ENCODE measurements at places on chromosomes 4 and X.

DNA sequence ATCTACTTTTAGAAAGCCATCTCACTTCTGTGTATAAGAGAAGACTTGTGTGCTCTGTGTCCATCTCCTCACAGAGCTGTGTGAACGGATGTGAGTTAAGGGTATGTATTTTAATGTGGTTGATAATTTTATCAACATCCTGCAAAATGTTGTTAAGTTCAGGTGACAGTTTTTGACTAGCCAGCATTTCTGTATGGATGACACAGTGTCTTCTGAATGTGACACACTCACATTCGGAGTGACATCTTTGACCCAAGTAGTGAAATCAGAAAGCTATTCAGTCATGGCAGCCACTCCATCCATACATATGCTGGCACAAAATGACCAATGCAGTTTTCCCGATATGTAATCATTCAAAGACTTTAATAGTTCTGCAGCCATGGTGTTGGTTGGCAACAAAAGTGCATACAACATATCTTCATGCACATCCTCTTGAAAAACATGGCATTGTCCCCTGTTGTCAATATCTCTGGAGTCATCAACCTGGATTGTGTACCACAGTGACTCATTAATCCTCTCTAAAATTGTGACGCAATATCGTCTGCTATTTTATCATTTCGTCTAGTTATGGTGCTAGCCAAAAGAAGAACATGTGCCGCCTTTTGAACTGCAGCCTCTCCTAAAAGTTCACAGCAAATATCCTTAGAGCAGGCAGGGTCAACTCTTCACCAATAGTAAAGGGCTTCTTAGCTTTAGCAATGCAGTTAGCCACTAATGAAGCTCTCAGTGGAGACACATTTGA, 6.8 kb upstream of the FGF2 start:
- DNase-seq: no peak

GRCh38 chrX:130468395-130468923, 66.7 kb downstream of the RBMX2 start:
- DNase-seq: no peak

DNA sequence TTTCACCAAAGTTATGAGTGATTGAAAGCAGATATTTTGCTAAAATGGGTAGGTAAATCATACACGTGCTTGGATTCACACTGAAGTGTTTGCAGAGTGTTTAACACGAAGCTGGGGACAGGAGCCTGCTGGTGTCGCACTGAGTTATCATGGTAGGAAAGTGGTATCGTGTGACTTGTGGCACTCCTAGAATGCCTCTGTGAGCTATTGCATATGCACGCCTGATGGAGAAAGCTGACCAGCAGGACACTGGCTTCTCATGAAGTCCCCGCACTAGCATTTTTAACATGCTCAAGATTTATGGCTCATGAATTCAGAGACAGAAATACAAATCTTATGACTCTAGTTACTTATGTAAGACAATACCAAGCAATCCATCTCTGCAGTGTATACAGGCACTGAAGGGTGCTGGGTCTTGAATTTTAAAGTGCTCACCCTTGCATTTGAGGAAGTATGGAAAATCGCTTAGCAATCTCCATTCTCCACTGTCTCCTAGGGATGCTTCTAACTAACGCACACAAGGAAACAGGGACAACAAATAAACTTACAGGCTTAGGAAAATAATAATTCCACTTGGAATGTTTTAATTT, 19.8 kb downstream of the VCX3B start:
- DNase-seq: no peak

- no peak for DNase-seq
Observed at GRCh38 chr4:44086753-44087152, 361.9 kb downstream of the KCTD8 start.

DNA sequence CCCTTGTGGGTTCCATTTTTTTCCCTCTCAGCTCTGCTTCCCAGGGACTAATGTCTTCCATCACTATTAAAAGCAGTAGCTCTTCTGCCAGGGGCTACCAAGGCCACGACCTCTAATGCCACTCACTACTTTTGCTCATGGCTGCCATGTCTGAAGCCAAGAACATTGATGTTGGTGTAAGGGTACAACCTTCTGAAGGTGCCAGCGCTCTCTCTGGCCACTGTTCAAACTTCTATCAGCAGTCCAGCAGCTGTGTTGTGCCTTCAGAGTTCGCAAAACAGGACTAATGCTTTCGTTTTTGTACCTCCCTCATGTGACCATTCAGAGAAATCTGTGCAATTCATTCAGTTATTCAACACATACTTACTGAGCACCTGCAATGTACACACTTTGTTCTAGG, 121.5 kb upstream of the ENPEP start:
- no peak for DNase-seq

GRCh38 chr4:6562931-6563901, 11.8 kb upstream of the MAN2B2 start:
- DNase-seq: no peak

GRCh38 chrX:137034508-137034872, 695 bp upstream of the GPR101 start:
- no peak for DNase-seq

GRCh38 chr4:126568652-126569570, 1063.8 kb upstream of the INTU start:
- DNase-seq: no peak

DNA sequence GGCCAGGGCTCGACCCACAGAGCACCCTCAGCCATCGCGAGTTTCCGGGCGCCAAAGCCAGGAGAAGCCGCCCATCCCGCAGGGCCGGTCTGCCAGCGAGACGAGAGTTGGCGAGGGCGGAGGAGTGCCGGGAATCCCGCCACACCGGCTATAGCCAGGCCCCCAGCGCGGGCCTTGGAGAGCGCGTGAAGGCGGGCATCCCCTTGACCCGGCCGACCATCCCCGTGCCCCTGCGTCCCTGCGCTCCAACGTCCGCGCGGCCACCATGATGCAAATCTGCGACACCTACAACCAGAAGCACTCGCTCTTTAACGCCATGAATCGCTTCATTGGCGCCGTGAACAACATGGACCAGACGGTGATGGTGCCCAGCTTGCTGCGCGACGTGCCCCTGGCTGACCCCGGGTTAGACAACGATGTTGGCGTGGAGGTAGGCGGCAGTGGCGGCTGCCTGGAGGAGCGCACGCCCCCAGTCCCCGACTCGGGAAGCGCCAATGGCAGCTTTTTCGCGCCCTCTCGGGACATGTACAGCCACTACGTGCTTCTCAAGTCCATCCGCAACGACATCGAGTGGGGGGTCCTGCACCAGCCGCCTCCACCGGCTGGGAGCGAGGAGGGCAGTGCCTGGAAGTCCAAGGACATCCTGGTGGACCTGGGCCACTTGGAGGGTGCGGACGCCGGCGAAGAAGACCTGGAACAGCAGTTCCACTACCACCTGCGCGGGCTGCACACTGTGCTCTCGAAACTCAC, 3.6 kb downstream of the MID1IP1 start:
- no peak for DNase-seq

GRCh38 chr4:96352051-96352517, 512.2 kb downstream of the PDHA2 start:
- DNase-seq: no peak

GRCh38 chr4:37864786-37865185, 26.1 kb upstream of the TBC1D1 start:
- no peak for DNase-seq

DNA sequence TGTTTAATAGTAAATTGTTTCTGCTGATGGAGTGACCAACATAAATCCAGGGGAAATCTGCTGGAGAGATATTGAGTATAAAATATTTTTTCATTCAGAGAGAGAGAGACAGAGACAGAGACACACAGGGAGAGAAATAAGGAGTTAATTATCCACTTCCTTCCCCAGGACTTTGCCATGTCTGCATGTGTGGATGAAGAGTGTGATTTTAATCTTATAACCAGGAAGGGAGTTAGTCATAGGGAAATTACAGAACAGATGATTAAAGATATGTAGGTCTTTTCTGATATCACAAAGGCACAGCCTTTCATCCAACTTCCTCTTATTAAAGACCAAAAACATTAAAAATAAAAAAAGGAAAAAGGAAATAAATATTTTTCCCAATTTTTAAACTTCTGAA, 526.3 kb downstream of the SPRY1 start:
- DNase-seq: no peak

GRCh38 chr4:44791831-44792230, 65.5 kb upstream of the GNPDA2 start:
- no peak for DNase-seq

DNA sequence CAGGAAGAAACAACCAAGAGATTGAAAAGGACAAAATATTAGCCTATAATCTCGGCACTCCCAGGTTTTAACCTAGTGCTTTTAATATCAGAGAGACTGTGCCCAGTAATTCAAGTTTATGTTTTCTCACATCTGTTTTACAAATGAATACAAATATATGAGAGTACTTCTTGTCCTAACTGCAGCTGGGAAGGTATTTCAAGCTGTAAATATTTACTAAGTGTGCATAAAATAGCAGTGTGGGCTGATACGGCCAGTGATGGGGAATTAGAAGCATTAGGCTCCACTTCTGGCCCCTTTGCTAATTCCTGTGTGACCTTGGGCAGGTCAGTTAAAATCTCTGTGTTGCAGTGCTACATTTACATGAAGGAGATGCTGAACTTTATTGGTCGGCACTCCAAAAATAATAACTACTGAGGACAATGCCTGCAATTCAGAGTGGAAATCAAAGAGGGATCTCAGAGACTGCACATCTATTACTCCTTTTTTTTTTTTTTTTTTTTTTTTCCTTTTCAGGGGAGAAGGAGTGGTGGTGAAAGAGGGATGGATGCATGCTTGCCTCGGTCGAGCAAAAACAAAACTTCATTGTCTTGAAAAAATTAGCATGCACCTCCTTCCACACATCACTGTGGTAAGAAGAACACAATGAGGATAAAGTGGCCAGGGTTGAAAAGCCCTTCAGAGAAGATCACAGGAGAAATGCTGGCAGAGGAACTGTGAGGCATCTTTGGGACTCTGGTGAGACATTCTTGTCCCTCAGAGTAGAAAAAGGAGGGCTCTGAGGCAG, 44.6 kb upstream of the LNX1 start:
- DNase-seq: no peak

- no peak for DNase-seq
Observed at GRCh38 chr4:126268106-126268505, 953.4 kb downstream of the FAT4 start.

DNA sequence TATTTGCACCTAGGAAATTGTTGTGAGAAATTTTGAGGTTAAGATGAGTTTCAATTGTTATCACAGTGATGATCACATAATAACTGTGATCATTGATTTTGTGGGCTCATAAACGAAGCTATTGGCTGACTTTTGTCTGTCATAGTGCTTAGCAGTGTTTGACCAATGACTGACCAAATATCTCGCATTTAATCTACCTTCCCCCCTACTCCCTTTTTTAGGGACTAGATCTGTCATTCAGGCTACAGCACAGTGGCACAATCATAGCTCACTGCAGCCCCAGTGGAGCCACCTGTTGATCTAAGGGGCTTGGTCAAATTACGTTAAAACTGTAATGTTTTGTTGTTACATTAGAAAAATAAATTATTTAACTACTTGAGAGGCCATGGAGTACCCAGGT, 1.5 kb downstream of the FUNDC2 start:
- DNase-seq: no peak

DNA sequence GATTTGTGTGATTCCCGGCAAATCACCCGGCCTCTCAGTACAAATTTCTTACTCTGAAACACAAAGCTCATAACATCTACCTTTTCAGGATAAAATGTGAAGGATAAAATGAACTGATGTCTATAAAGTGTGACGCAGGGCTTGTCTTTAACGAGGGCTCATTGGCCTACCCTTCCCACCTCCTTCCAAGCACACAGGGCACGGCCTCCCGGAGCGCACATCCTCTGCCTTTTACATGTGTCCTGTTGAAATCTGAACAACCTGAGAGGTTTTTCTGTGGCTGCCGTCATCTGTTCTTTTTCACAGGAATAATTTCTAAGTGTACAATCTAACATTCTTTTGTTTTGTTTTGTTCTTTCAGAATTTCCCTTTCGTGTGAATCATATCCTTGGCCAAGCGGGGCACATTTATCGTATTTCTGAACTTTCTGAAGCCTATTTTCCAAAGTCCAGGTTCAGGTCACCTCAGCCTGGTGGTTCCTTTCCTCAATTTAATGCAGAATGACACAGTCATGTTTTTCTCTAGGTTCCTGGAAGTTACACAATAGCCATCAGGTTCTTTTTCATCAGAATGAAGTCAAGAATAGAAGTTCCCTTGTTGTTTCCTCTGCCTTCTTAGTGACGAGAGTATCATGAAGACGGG, 53.1 kb upstream of the SPRY1 start:
- no peak for DNase-seq

- DNase-seq: no peak
Observed at GRCh38 chr4:89353514-89353913, 45.9 kb upstream of the GPRIN3 start.

DNA sequence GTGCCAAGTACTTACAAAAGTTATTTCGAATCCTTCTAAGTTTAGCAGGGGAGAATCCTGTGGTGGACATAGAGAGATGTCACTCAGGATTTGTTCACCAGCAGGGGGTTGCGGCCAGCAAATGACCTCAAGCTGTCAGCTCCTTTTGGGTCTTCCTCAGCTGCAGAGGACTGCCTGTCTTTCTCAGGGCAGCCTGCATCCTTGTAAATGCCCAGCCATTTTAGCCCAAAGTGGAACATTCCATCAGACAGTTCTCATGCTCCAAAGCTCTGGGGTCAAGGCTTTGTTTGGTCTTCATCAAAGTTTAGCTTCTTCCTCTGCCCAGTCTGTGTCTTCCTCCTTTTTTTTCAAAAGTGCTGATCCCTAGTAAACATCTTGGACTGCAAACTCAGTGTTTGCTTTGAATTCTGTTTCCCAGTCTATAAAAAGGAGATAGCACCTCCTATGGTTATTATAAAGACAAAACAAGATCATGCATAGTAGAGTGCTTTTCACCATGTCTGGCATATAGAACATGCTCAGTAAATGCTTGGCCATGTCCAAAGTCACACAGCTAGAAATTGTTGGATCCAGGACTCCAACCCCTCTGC, 156.4 kb upstream of the GATB start:
- DNase-seq: no peak

- no peak for DNase-seq
Observed at GRCh38 chrX:46376246-46376885, 168.9 kb downstream of the ZNF674 start.

- DNase-seq: no peak
Observed at GRCh38 chr4:98293104-98293887, 32.1 kb downstream of the RAP1GDS1 start.

- DNase-seq: no peak
Observed at GRCh38 chrX:16528620-16529019, 121.3 kb upstream of the S100G start.

DNA sequence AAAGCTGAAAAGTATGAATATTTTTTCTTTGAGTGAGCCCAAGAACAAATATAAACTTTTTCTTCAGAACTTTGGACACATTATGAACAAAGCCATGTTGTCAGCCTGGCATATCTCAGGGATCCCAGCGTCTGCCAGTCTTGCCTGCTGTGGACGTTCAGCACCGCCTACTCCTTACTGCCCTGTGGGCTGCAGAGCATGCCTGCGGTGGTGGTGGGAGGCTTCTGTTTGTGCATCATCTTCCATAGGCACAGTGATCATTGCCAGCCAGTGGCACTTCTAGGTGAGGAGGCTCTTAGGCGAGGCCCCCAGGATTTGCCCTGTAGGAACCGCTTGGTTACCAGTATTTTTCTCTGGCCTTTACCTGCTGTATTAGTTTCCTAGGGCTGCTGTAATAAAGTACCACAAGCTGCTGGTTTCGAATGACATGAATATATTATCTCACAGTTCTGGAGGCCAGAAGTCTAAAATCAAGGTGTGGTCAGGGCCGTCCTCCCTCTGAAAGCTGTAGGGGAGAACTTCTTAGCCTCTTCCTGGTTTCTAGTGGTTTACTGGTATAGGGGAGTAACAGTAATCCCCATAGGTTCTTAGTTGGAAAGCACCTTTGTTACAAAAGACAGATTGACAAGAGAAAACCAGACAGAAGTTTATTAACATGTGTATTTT, 15.4 kb downstream of the ANXA3 start:
- no peak for DNase-seq
